Mammary epithelial cell (primary cell): ENCODE measurements at places on chromosomes 11 and 22. TPM values are rescaled to one million over a fixed set of nuclear protein-coding genes. Genes with fewer than 3 reads are reported as not detected.

Gene OR52E8
- polyA plus RNA-seq = not detected

Gene SHANK2
- polyA plus RNA-seq = 2.0 TPM

Gene MS4A6A
- not detected for polyA plus RNA-seq

Gene OR5L1
- not detected for polyA plus RNA-seq

Gene ME3
- 1.4 TPM for polyA plus RNA-seq

Gene DNAJB7
- not detected for polyA plus RNA-seq

Gene OR52N4
- not detected for polyA plus RNA-seq

Gene SCUBE2
- 0.57 TPM for polyA plus RNA-seq

Gene NAALAD2
- polyA plus RNA-seq = not detected

Gene RPS6KB2
- 58.7 TPM for polyA plus RNA-seq

Gene DBX1
- polyA plus RNA-seq = not detected
